ENCODE measurements at places on chromosomes 4 and X.

GRCh38 chr4:72326692-72327632, 242.1 kb downstream of the ADAMTS3 start:
- no peak for DNase-seq

- DNase-seq = no peak
These were observed 20.5 kb upstream of the WDR44 start for GRCh38 chrX:118325453-118325852.

DNA sequence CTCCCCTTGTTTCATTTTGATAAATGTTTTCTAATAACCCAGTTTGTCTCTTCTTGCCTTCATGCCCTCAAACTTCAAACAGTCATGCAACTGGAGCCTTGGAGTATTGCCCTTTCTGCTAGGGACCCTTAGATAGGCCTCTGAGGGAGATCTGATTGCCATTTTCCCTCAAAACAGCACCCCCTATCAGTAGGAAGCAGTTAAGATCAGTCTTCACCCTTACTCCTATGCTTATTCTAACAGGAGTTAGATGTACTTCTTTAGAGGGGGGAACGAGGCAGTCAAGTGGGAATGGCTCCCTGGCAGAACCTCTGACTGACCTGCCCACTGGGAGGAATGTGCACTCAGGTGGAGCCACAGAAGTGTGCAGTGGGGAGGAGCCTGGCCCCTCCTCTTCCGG, 74.1 kb downstream of the FAM47A start:
- DNase-seq = no peak

- DNase-seq = no peak
These were observed 25.4 kb downstream of the SEC31A start for GRCh38 chr4:82865592-82865991.

DNA sequence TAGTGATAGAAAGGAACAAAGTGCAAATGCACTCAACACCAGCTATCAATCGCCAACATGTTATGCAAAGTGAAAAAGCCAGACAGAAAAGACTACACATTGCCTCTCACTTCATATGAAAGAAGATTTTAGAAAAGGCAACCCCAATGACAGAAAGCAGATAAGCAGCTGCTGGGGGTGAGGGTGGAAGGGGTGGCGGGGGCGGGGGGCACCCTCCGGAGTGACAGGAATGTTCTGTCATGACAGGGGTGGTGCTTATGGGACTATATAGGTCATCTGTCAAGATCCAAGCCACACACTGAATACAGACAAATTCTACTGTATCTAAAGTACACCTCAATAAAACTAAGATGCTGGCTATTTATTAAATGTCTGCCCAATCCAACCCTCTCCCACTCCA, 10.7 kb downstream of the WDR1 start:
- DNase-seq = no peak

DNA sequence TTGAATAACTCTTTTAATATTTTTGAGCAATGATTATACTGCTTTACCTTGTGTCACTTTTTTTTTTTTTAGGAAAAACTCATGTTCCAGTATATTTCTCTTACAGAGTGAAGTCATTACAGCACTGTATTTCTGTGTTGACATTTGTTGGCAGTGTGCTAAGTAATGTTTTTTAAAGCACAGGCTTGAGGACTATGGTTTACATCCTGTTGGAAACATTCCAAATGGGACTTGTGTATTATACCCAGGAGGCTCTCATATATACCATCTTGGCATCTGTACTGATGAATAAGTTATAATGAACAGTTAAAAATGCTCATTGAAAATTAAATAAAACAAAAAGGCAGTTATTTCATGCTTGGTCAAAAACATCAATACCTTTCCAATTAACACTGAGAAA, 33.8 kb downstream of the CEP44 start:
- no peak for DNase-seq

DNA sequence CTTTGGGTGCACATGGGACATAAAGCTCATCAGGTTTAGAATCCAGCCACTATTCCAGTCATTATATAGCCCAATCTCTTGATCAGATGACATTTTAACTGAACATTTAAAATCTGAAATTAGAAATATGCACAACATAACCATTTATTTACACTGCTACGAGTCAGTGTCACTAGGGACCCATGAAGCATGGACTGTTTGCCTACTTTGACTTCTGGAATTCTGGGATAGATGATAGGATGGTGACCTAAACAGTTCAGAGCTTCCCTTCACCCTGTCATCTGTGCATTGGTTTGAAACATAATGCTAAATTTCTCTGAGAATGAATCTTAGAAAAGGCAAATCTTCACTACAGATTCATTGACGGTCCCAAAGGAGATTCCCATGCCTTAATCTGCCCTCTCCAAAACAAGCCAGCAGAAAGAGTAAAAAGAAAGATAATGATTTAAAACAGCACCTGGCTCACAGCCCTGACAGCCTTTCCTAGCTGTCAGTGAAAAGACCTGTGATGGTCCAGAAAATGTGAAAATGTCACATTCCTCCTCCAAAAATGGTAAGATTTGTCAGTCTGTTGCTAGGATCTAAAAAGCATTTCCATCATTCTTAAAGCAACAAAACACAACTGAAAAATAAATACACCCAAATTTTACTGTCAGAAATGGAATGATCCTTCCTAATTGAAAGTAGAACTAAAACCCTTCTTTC, 18.9 kb upstream of the HERC3 start:
- DNase-seq = no peak

DNA sequence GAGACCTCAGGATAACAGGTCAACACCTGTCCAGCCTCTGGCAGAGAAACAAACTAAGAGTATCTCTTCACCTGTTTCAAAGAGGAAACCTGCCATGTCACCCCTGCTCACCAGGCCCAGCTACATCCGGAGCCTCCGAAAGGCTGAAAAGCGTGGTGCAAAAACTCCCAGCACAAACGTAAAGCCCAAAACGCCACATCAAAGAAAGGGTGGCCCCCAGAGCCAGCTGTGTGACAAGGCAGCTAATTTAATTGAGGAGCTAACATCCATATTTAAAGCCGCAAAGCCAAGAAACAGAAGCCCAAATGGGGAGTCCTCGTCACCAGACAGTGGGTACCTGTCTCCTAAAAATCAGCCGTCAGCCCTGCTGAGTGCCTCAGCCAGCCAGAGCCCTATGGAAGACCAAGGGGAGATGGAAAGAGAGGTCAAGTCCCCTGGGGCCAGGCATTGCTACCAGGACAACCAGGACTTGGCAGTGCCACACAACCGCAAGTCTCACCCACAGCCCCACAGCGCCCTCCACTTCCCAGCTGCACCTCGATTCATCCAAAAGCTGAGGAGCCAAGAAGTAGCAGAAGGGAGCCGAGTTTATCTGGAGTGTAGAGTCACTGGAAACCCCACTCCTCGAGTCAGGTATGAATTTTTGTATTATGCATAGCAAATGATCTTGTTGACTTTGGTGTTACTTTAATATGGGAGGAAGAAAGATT, 15.1 kb downstream of the PALLD start:
- no peak for DNase-seq

DNA sequence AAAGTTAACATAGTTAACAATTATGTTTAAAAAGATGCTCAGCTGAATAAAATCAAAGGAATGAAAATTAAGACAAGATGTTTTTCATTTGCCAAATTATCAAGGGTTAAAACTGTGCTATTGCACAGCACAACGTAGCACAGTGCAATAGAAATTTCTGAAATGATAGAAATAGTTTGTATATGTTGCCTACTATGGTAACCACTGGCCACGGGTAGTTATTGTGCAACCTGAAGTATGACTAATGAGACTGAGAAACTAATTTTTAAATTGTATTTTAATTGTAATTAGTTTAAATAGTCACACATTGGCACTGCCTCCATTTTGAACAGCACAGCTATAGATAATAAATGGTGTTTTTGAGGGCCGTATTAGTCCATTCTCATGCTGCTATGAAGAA, 343.1 kb upstream of the FAM241A start:
- no peak for DNase-seq

GRCh38 chr4:94341481-94342370, 910 bp downstream of the HPGDS start:
- DNase-seq = no peak

DNA sequence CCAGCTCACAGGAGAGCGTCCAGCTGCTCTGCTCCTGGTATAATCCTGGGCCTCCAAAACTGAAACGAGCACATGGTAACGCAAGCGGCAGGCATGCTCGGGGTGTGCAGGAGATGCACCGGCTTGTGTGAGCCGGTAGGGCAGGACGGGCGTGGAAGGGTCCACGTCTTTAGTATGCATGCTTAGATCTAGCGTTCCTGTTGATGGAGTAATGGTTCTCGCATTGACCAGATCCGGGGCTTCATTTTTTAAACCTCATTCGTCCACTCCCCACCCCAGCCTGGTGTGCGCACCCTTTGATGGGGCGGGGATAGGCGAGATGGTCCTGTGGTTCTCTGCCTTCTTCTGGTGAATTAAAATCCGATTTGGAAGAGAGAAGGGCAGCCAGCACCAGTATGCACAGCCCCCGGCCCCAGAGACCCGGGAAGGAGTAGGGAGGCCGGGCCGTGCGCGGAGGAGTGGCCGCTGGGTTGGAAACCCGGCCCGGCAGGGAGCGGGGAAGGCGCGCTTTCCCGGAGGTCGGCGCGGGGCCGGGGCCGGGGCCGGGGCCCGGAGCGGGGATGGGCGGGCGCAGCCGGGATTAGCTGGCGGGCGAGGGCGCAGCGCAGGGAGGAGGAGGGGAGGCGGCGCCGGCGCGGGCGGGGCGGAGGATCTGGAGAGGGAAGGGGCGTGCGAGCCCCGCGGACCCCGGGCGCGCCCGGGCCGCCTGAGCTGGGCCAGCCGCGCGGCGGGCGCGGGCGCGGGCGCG, 39.9 kb downstream of the FAM149A start:
- peak; percentile 87 for DNase-seq

DNA sequence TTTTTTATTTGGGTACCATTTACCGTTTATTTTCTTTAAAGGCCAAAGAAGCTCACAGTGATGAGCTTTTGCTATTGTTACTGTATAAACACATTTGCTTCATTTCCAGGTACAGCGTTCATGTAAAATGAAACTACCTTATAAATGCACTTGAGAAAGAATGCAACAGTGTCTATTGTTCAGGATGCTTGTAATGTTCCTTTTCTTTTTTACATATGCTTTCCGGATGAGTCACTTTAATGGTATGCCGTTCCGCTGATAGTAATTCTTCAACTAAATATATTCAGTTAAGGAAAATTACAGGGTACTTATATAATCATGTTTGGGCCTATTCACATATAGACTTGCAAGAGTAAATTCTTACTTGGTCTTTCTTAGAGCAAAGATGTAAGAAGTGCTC, 354.9 kb downstream of the RPA4 start:
- DNase-seq = no peak

GRCh38 chrX:49039598-49040375, 3.4 kb downstream of the TFE3 start:
- peak; percentile 69 for DNase-seq

- no peak for DNase-seq
These were observed 42.0 kb upstream of the ZXDA start for GRCh38 chrX:57952320-57952678.

GRCh38 chr4:186104114-186104889, at the start of gene FAM149A:
Gene FAM149A, plus strand, starts transcription at chr4:186104704.
- no peak for DNase-seq

DNA sequence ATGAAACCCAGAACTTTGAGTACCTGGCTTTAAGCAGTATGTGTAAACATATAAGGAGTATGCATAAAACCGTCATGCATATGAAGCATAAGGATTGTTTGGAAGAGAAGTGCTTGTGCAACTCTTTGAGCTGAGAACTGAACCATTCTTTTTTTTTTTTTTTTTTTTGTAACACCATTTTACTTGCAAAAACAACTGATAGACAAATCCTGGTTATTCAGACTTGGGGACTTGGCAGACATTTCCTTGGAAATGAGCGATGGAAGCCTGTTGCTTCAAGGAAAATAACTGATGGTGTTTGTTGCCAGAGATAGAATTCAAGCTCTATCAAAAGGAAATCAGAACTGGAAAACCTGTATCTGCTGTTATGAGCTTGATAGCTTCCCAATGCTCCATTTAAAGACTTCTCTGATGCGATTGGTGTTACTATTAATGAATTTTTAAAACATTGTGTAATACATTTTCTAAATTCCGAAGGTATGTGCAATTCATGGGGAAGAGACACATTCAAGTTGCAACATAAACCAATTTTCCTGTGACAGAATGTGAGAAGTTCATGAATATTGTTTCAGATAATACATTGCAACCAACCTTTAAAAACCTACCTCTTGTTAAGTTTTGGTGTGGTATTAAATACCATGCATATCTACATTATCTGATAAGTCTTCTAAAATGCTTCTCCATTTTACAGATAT, 47.0 kb upstream of the FAT1 start:
- no peak for DNase-seq

DNA sequence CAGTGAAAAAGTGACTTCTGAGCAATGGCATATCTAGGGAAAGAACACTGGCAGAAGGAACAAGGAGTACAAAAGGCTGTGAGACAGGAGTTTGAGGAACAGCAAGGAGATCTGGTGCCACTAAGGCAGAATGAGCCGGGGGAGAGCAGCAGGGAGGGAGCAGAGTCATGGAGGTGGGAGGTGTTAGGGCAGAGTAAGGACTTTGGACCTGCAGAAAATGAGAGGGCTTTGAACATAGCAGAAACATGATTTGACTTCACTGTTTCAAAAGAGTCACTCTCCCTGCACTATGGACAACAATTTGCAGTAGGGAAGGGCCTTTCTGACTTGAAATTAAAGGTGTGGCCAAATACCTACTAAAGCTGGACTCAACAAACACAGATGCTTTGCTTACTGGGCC, 356.2 kb downstream of the ADGRL3 start:
- DNase-seq = no peak

- DNase-seq = no peak
These were observed 22.4 kb upstream of the HPSE start for GRCh38 chr4:83356899-83357661.

- peak; percentile 40 for DNase-seq
These were observed 182.7 kb upstream of the PCDH7 start for GRCh38 chr4:30537456-30537855.

DNA sequence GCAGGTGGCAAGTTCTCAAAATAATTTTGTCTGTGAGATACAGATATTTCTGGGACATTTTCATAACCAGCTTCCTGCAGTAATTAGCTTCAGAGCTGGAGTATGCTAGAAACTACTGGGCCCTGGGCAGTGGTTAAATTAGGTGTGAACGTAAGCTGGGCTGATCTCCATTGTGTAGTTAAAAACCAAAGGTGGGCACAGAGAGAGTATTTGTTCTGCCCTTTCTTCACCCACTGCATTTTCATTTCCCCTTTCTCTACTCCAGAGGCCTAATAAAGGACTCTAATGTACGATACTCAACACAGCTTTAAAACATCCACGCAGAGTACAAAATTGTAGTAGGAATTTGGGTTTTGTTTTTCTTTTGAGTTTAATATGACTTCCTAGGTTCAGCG, 252.7 kb downstream of the SPRY1 start:
- DNase-seq = no peak

DNA sequence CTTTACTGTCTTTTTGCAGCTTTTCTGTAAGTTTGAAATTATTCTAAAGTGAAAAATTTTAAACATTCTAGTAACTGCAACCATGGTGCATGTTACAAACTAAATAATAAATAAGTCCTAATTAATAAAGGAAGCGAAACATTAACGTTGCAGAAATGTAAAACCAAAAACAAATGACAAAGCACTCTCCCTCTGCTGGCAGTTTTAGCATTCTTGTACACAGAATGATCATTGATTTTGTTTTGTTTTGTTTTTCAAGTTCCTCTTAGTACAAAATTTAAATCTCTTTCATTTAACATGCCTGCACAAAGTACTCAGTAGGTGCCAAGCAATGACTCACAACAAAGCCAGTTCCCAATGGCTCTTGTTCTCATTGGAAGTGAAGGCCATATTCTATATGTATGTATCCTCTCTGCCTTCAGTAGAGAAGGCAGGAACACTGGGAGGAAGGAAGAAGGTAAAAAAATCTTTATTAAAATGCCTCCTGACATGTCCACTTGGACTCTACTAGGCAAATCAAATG, 13.7 kb upstream of the TMSB4X start:
- no peak for DNase-seq
